Stimulated activated naive CD8-positive, alpha-beta T cell treated with anti-CD3 and anti-CD28 coated beads, Interleukin-15, amount 100 ng/mL, for 72 hours (primary cell): ENCODE measurements at places on chromosomes 7 and 10.

GRCh38 chr10:129583831-129584230 lies 116.8 kb downstream of the MGMT start:
- DNase-seq = no peak

DNA sequence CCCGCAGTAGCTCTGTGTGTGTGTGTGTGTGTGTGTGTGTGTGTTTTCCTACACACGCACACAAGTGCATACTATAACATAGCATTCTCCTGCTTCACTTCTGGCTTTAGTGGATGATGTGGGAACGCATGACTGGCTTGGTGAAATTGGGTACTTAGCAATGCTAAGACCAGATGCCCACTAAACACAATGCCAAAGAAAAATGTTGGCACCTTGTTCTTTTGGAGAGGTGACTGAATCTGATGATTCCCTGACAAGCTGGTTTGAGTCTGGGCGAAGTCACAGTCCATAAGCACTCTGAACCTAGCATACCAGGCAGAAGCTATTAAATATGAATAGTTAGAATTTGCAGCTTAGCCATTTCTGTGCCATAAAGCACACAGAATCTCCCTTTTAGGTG lies 68.0 kb upstream of the CDCA7L start:
- DNase-seq = no peak

GRCh38 chr10:69768386-69768785 lies 33.3 kb upstream of the COL13A1 start:
- DNase-seq = no peak

DNA sequence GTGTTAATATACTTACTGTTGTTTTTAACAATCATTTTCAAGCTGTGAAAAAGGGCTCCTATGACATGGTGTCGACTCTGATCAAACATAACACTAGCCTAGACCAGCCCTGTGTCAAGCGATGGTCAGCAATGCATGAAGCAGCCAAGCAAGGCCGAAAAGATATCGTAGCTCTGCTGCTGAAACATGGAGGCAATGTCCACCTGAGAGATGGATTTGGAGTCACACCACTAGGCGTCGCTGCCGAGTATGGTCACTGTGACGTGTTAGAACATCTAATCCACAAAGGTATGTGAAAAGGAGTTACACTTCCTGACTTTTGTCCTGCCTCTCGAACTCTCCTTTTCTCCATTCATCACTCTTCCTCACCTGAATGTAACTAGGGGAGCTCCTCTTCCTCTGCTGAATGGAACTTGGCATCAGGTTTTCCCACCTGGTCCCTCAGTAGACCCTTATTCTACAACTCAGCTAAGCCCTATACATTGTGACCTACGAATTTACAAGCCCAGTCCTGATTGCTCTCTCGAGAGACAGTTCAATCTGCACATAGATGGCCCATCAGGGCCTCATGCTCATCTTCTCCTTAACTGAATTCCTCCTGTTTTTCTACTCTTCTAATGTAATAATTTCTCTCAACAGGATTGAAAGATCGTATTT lies 23.0 kb downstream of the ASB15 start:
- DNase-seq = peak; percentile 64

DNA sequence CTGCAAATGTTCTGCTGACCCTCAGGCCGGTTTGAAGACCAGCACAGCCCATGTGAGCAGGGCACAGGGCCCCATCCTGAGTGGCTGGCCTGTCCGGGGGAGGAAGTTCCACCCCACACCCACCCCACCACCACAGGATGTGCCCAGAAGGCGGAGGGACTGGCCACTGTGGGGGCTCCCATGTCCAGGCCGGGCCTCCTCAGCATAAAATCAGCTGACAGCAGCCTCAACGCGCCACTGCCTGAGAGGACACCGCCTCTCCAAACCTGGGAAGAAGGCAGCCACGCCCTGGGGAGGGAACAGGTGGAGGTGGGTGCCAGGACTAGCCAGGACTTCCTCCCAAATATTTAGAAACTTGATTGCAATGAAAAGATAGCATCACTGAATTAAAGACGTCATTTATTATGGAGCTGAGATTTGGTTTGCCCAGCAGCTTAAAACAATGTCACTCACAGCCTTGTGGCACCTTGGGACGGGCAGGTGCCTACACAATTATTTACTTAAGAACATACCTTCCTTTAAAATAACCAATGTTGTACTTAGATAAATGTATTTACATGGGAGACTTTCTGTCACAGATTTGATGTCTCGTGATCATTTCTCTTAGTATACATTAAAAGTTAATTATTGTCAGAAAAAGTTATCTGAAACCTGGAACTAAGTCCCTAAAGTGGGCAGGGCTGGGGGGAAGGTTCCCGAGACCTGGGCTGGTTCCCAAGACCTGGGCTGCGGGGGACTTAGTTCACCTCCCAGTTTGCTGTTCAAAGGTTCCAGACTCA lies 27.3 kb upstream of the FAM20C start:
- DNase-seq = no peak

- DNase-seq = no peak
Measured at GRCh38 chr10:125992254-125992653, 95.9 kb downstream of the FANK1 start.

DNA sequence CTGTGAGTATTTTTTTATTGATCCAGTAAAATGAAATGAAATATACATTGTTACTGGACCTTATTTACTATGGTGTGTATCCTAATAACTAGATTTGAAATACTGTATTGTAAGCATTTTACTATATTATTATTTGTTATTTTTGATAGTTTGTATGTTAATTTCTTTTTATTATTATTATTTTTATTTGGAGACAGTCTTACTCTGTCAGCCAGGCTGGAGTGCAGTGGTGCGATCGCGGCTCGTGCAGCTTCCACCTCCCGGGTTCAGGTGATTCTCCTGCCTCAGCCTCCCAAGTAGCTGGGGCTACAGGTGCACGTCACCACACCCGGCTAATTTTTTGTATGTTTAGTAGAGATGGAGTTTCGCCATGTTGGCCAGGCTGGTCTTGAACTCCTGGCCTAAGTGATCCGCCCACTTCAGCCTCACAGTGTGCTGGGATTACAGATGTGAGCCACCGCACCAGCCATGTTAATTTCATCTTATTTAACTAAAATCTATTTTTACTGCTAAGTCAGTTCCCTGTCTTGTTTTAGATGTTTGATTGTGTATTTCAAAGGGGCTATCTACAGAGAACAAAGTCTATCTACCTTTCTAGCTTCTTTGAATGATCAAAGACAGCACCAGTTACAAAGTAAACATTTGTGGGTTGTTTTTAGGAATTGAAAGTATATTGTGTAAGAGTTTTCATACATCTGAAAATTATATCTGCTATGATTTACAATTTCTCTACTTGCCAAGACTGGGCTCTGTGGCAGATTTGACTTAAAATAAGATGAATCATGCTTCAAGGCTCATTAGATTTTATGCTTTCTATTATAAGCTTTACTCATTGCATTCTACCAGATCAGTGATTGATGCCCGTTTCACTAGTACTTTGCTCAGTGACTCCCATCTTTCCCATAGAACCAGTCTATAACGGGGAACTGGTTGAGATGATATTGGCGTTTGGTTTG lies 41.6 kb downstream of the CDC123 start:
- DNase-seq = no peak

DNA sequence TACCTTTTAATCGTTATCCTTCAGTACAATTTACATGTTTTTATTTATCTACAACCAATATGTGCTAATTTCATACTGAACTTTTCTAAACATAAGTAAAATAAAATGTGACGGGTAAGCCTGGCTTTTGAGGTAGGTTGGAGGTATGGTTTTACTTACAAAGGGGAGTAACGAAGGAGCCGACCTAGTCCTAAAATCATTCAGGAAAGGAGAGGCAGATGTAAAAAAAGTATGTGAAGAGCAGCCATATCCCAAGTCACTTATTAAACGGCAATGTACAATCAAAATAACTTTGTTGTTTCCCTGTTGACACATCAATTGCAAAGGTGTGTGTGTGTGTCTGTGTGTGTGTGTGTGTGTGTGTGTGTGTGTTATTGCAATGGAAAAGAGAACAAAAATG lies 351.3 kb downstream of the CRPPA start:
- no peak for DNase-seq

- no peak for DNase-seq
Measured at GRCh38 chr7:26858735-26859134, 5.7 kb downstream of the SKAP2 start.

DNA sequence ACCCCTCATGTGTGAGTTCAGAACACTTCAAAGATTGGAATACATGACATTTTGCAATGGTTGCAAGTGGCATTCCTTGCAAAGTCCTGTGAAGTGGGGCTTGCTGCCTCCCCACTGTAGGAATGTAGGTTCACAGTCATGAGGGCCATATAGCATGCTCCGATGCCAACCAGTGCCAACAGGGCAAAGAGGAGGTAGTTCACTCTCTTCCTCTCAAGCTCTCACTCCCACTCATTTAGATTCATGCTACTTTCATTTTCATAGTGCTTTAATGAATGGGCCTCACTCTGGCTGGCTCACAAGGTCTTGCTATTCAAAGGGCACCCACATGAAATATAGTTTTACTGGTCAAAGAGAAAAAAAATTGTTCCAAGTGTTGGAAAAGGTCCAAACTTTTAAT lies 169.9 kb upstream of the AOAH start:
- peak; percentile 2 for DNase-seq

DNA sequence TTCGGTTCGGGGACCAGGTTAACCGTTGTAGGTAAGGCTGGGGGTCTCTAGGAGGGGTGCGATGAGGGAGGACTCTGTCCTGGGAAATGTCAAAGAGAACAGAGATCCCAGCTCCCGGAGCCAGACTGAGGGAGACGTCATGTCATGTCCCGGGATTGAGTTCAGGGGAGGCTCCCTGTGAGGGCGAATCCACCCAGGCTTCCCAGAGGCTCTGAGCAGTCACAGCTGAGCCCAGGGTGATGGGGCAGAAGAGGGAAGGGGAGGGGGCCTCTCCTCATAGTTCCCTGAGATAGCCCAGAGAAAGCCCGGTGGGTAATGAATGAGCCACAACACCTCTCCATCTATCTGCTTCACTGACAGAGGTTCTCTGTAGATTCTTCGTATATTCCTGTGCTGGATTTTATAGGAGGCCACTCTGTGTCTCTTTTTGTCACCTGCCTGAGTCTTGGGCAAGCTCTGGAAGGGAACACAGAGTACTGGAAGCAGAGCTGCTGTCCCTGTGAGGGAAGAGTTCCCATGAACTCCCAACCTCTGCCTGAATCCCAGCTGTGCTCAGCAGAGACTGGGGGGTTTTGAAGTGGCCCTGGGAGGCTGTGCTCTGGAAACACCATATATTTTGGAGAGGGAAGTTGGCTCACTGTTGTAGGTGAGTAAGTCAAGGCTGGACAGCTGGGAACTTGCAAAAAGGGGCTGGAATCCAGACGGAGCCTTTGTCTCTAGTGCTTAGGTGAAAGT lies 16.4 kb downstream of the PRSS2 start:
- DNase-seq = no peak
